ENCODE measurements at places on chromosomes 5 and 9.

GRCh38 chr9:96067004-96067403, 191.5 kb downstream of the ERCC6L2 start:
- no peak for DNase-seq

DNA sequence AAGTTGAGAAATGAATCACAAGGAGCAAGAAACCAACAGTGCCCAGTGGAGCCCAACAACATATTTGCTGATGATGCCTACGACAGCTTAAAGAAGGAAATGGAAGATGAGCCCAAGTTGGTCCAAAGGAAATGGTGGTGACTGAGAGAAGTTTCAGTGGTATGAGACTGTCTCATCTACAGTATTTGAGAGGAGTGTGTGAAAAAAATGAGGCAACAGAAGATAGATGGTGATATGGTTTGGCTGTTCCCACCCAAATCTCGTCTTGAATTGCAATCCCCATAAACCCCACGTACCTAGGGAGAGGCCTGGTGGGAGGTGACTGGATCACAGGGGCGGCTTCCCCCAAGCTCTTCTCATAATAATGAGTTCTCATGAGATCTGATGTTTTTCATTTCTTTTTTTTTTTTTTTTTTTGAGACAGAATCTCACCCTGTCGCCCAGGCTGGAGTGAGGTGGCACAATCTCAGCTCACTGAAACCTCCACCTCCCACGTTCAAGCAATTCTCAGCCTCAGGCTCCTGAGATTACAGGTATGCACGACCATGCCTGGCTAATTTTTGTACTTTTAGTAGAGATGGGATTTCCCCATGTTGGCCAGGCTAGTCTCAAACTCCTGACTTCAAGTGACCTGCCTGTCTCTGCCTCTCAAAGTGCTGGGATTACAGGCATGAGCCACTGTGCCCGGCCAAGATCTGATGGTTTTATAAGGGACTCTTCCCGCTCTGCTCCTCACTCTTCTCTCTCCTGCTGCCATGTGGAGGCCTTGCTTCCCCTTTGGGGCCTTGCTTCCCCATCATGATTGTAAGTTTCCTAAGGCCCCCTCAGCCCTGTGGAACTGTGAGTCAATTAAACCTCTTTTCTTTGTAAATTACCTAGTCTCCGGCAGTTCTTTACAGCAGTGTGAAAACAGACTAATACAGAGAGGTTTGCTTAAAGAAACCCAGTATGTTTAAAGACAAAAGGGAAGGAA, 30.2 kb downstream of the EFCAB9 start:
- no peak for DNase-seq

- no peak for DNase-seq
These were observed 27.7 kb downstream of the NDST1 start for GRCh38 chr5:150535611-150536010.

- no peak for DNase-seq
These were observed 123.0 kb downstream of the GALNT10 start for GRCh38 chr5:154313360-154314017.

DNA sequence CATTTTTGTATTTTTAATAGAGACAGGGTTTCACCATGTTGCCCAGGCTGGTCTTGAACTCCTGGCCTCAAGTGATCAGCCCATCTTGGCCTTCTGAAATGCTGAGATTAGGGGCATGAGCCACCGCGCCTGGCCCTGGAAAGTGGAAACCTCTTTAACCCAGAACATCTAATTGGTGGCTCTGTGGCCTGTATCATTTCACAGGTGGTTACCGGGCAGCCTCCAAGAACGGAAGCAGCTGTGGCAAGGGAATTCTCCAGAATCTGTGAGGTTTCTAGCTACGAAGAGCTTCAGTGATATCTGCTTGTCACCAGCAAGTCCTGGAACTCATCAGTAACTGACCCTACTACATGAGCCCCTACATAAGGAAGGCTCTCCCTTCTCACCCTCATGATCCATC, 194.9 kb downstream of the DCP2 start:
- DNase-seq: no peak

Data from posterior cingulate gyrus (tissue), 11 donors.